Dermis blood vessel endothelial cell (primary cell): ENCODE measurements at places on chromosomes 6 and 20. TPM values are rescaled to one million over a fixed set of nuclear protein-coding genes. Genes with fewer than 3 reads are reported as not detected.

The RPS10 gene
- 899 and 3,703 TPM in 2 replicates for total RNA-seq

The PRL gene
- not detected in 2 replicates for total RNA-seq

The CGA gene
- total RNA-seq, result not detected in 2 replicates

The VWA7 gene
- total RNA-seq, result 0.05 and 0.34 TPM in 2 replicates

The NEDD9 gene
- total RNA-seq, result 158 and 173 TPM in 2 replicates

The EIF2S2 gene
- 90.2 and 151 TPM in 2 replicates for total RNA-seq

The PRPH2 gene
- total RNA-seq, result 0.17 and 2.0 TPM in 2 replicates

The ARHGAP40 gene
- 0.09 TPM in 1 of 2 replicates, not detected in the other for total RNA-seq

The FOXS1 gene
- 0.09 TPM in 1 of 2 replicates, not detected in the other for total RNA-seq

The ENTPD6 gene
- 65.8 and 70.8 TPM in 2 replicates for total RNA-seq

The SPTLC3 gene
- 0.68 and 1.4 TPM in 2 replicates for total RNA-seq

The PSMA7 gene
- total RNA-seq, result 450 and 557 TPM in 2 replicates

The RBM24 gene
- 2.9 and 3.4 TPM in 2 replicates for total RNA-seq

The LINC00237 gene
- not detected in 2 replicates for total RNA-seq

The NUDT3 gene
- total RNA-seq, result 24.3 and 33.9 TPM in 2 replicates

The LY6G6F gene
- not detected in 2 replicates for total RNA-seq

The RAD21L1 gene
- not detected in 2 replicates for total RNA-seq

The BAK1 gene
- 23.5 and 24.3 TPM in 2 replicates for total RNA-seq

The KCNQ5 gene
- total RNA-seq, result not detected in 2 replicates

The MTFR2 gene
- 1.2 and 3.4 TPM in 2 replicates for total RNA-seq

The BPIFB4 gene
- total RNA-seq, result not detected in 2 replicates

The DDX43 gene
- 1.4 and 1.7 TPM in 2 replicates for total RNA-seq

The SRMS gene
- not detected in 2 replicates for total RNA-seq

The BPI gene
- total RNA-seq, result not detected in 2 replicates

The C6orf163 gene
- 1.0 and 1.9 TPM in 2 replicates for total RNA-seq

The ZGPAT gene
- 25.6 and 29.1 TPM in 2 replicates for total RNA-seq

The MPC1 gene
- 15.1 and 19.0 TPM in 2 replicates for total RNA-seq

The TFAP2A gene
- total RNA-seq, result under 0.01 and 0.05 TPM in 2 replicates

The SLC52A3 gene
- total RNA-seq, result 0.23 TPM in 1 of 2 replicates, not detected in the other

The TP53TG5 gene
- not detected in 2 replicates for total RNA-seq

The CD109 gene
- 25.2 and 36.3 TPM in 2 replicates for total RNA-seq

The DDRGK1 gene
- total RNA-seq, result 41.0 and 53.1 TPM in 2 replicates

The NDRG3 gene
- total RNA-seq, result 18.7 and 34.0 TPM in 2 replicates

The ZSCAN26 gene
- 12.8 and 13.3 TPM in 2 replicates for total RNA-seq

The PAQR8 gene
- total RNA-seq, result 12.4 and 19.4 TPM in 2 replicates

The C20orf202 gene
- total RNA-seq, result not detected in 2 replicates

The ANKRD66 gene
- total RNA-seq, result not detected in 2 replicates

The RUNX2 gene
- under 0.01 and 0.05 TPM in 2 replicates for total RNA-seq

The MUC21 gene
- not detected in 2 replicates for total RNA-seq

The TCF15 gene
- total RNA-seq, result 2.0 and 2.7 TPM in 2 replicates

The TREM2 gene
- total RNA-seq, result not detected in 2 replicates

The TRIM40 gene
- not detected in 2 replicates for total RNA-seq

The DYNLT2 gene
- total RNA-seq, result 0.74 and 1.2 TPM in 2 replicates

The SCUBE3 gene
- 0.85 and 1.7 TPM in 2 replicates for total RNA-seq

The ASIP gene
- not detected in 2 replicates for total RNA-seq

The FRS3 gene
- 1.2 and 1.8 TPM in 2 replicates for total RNA-seq

The GFOD1 gene
- total RNA-seq, result 40.1 and 41.7 TPM in 2 replicates

The ENPP4 gene
- 4.9 and 6.9 TPM in 2 replicates for total RNA-seq

The ULBP1 gene
- 0.17 and 0.23 TPM in 2 replicates for total RNA-seq

The HLA-DQA2 gene
- total RNA-seq, result not detected in 2 replicates

The HCRTR2 gene
- not detected in 2 replicates for total RNA-seq

The SLC32A1 gene
- total RNA-seq, result 0.05 TPM in 1 of 2 replicates, not detected in the other

The ATP6V1G2 gene
- 0.19 and 0.51 TPM in 2 replicates for total RNA-seq

The STK4 gene
- total RNA-seq, result 24.4 and 26.2 TPM in 2 replicates

The MAS1 gene
- not detected in 2 replicates for total RNA-seq

The KIFC1 gene
- 12.4 and 34.3 TPM in 2 replicates for total RNA-seq

The TINAG gene
- not detected in 2 replicates for total RNA-seq

The HRH3 gene
- not detected in 2 replicates for total RNA-seq
